ENCODE measurements at places on chromosomes 2 and 18. TPM values are rescaled to one million over a fixed set of nuclear protein-coding genes. Genes with fewer than 3 reads are reported as not detected.

GRCh38 chr2:67234440-67234839 is 162.7 kb upstream of the ETAA1 start:
- peak; percentile 52 for DNase-seq

GRCh38 chr2:103809415-103809814 is 1044.5 kb upstream of the POU3F3 start:
- DNase-seq = no peak

DNA sequence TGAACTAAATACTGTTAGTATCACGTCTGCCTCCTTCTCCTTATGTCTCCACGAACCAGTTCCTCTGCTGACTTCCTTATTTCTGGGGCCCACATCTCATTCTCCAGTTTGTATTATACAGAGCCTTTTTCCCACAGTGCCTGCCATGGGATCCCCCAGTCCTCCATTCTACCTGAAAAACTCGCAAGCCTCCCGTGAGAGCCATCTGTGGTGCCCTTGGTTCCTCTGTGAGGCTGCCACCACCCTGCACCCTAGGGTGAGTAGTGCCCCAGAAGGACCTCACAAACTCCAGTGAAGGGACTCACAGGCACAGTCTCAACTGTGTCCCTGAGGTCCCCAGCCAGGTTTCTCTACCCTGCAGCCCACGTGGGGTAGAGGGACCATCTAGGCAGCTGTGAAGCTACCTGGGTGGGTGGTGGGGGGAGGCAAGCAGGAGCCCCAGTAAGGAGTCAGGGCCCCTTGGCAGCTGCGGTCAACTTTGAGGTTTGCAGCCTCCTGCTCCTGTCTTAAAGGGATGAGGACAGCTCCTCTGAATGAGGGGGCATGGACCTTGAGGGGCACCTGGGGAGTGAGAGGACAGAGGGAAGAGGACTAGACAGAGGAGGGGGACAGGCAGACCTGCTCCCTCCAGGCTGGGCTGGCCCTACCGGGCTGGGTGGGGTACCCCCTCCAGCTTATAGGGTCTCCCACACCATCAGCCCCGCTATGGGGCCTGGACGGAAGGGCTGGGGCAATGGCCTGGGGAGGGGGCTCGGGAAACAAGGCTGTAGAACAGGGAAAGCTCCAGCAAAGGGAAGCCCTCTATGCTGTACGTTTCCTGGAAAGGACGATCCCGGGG is 1.0 kb downstream of the PSTPIP2 start:
- no peak for DNase-seq

DPYSL5 gene
- total RNA-seq = not detected

All from HT-29 (cell line).